T1000 (cell line): ENCODE measurements at places on chromosomes 1 and 21.
A peak's percentile ranks its signal among the peaks of the same experiment; 100 is the strongest.

GRCh38 chr21:36125512-36126207, 9.2 kb upstream of the CBR3 start:
- no peak for DNase-seq

GRCh38 chr1:211654838-211655787, 20.3 kb downstream of the NEK2 start:
- DNase-seq = peak; percentile 77

GRCh38 chr1:182309631-182310351, 81.8 kb downstream of the GLUL start:
- DNase-seq = no peak

- no peak for DNase-seq
Measured at GRCh38 chr1:233140974-233141373, 154.6 kb downstream of the PCNX2 start.

GRCh38 chr1:60430375-60430774, 356.8 kb upstream of the C1orf87 start:
- DNase-seq = no peak

GRCh38 chr1:20190256-20191160, 4.2 kb upstream of the PLA2G2C start:
- DNase-seq = no peak

DNA sequence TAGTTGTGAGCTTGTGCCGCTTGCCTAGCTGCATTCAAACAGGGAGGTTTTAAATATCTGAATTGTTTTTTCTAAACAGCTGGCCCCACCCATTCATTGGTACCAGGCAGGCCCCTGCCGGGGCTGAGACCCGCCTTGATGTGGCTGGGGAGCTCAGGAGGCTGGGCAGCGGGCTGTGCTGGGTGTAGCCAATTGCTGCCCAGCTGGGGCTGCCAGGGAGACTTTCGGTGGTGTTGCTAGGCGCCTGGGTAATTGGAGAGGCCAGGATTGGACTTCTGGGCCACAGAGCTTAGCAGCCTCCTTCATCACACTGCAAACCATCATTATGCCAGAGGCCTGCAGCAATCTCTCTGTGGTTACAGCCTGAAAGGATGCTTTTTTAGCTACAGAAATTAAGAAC, 12.2 kb downstream of the RHBDL2 start:
- no peak for DNase-seq

DNA sequence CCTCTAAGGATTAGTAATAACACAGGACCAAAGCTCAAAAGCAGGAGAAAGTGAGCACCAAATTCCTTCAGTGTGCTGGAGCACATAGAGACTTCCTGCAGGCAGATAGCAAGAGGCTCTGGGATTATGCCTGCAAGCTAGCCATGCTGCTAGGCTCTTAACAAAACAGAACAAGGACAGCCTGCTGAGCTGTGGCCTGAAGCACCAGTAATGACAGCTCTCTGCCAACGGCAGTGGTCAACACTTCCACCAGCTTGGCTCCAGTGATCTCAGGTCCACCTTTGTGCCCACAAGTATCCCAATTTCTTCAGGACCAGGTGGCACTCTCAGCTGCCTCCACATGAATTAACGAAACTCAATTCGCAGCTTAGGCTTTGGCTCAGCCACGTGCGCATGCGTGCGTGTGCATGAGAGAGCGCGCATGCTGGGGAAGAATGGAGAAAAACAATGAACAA, 64.2 kb downstream of the SLC45A1 start:
- DNase-seq = no peak

- no peak for DNase-seq
Measured at GRCh38 chr1:160818207-160818937, 22.4 kb downstream of the LY9 start.

GRCh38 chr1:156608036-156608674, 6.9 kb upstream of the GPATCH4 start:
- DNase-seq = no peak

GRCh38 chr1:159752135-159752580, 28.6 kb upstream of the DUSP23 start:
- no peak for DNase-seq

DNA sequence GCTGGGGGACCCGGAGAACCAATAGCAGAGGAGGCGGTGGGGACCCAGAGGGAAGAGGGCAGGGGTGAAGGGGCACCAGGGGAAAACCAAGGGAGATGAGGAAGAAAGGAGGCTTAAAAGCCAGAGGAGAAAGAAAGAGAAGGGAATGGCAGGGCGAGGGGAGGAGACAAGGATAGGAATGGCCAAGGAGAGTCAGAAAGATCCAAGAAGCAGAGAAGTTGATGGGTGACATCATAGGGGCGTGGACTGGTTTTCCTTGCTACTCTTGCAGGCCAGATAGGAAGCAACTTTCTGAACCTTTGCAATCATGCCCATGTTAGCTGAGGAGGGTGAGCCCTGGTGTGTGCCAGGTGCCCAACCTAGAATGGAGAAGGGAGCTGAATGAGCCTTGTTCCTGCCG, 5.4 kb downstream of the NPR1 start:
- no peak for DNase-seq

DNA sequence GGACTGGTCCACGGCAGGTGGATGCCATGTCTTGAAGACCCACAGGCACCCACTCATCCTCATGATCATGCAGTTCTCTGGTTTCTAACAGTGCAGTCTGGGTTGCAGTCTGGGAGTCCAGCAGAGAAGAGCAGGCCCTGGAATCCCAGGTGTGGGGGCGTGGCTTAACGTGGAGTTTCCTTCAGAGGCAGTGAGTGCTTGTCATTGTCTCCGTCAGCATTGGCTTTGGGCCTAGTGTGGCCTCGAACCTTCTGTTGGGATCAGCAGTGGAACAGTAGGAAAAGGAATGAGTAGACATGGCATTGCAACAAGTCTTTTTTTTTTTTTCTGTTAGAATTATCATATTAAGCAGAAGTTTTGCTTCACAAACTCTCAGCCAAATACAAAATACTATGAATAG, 12.8 kb downstream of the LGALS8 start:
- no peak for DNase-seq

- DNase-seq = no peak
Measured at GRCh38 chr1:19438516-19439195, 46.7 kb downstream of the CAPZB start.

DNA sequence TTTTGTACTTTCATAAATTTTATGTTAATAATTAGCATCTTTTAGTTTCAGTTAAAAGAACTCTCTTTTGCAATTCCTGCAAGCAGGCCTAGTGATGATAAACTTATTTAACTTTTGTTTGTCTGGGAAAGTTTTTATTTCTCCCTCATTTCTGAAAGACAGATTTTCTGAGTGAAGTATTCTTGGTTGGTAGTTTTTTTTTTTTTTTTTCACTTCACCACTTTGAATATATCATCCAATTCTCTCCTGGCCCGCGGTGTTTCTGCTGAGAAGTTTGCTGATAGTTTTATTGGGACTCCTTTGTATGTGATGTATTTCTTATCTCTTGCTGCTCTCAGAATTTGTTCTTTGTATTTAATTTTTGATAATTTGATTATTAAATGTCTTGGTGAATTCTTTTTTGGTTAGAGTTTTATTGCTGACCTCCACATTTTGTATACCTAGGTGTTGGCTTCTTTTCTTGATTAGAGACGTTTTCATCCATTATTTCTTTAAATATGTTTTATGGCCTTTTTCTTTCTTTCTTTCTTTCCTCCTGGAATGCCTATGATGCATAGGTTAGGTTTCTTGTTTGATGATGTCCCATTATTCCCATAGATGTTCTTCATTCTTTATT, 45.9 kb downstream of the BRINP2 start:
- no peak for DNase-seq

DNA sequence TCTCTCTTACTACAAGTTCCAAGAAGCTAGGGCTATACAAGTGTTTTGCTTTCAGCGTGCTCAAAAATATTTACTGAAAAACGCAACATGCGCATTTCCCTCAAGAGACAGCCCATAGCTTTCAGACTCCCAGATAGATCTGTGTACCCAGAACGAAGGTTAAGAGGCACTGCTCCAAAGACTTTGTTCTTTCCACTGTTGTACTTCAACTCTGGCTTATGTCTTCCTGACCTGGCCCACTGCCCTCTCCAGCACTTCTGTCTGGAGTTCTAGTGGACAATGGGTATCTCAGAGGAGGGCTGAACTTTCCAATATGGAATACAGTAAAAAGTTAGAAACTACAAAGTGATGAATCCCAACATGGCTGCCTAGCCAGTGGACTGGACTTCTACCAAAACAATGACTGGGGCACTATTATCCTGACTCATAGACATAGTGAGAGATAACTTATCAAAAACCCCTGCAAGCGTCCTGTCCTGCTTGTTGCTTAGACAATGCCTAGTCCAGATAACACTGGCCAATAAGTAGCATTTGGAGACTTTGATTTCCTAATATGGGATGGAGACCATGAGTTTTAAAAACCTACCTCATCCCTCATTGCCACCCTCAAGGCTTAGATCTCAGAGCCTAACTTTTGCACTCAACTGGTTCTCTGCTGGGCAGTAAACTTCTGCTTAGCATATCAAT, 8.8 kb upstream of the ADAR start:
- DNase-seq = no peak

GRCh38 chr1:33152685-33153432, 29.0 kb downstream of the TRIM62 start:
- DNase-seq = no peak

GRCh38 chr1:74613894-74614293, 59.7 kb downstream of the ERICH3 start:
- DNase-seq = no peak

DNA sequence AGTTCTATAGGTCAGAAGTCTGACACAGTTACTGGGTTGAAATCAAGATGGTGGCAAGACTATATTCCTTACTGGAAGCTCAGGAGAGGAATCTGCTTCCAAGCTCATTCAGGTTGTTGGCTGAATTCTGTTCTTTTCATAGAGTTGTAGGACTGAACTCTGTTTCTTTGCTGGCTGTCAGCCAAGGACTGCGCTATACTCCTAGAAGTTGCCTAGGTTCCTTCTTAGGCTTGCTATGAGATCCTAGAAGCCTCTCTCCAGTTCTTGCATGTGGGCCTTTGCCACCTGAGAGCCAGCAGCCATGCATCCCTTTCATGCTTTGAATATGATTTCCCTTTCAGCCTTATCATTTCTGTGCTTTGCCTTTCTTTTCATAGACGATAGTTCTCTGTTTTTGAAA, 176.4 kb downstream of the RPS6KC1 start:
- no peak for DNase-seq

GRCh38 chr1:237748171-237748960, 142.4 kb downstream of the ZP4 start:
- DNase-seq = no peak

GRCh38 chr1:35201631-35202030, 8.7 kb upstream of the SFPQ start:
- no peak for DNase-seq

GRCh38 chr1:42700006-42700405, 17.8 kb downstream of the YBX1 start:
- DNase-seq = no peak

DNA sequence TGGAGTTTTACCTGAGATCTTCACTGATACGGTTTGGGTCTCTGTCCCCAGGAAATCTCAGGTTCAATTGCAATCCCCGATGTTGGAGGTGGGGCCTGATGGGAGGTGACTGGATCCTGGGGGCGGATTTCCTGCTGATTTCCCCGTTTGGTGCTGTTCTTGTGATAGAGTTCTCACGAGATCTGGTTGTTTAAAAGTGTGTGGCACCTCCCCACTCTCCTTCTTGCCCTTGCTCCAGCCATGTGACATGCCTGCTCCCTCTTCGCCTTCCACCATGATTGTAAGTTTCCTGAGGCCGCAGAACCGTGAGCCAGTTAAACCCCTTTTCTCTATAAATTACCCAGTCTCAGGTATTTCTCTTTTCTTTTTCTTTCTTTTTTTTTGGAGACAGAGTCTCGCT, 126.4 kb upstream of the SLC45A1 start:
- no peak for DNase-seq

GRCh38 chr21:17529648-17530047, 16.8 kb downstream of the CXADR start:
- DNase-seq = no peak

GRCh38 chr21:22710721-22711120, 1712.5 kb downstream of the NCAM2 start:
- no peak for DNase-seq

DNA sequence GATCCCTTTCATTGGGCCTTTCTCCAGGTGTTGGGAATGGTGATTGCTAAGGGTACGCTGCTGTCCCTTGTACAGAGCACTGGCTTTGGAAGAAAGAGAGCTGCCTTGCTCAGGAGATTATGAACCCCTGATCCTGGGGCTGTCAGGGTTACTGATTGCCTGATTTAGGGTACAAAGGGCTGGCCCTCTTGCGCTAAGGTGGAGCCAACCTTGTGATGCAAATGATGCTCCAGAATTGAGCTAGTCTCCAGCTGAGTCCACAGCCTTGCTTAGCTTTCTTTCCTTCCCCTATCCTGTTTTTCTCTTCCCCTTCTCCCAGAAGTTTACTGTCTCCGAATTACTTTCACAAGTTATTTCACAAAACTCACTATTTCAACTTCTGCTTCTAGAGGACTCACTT, 334.7 kb downstream of the AMY1C start:
- DNase-seq = no peak

- no peak for DNase-seq
Measured at GRCh38 chr1:100400404-100400803, 48.1 kb downstream of the CDC14A start.

DNA sequence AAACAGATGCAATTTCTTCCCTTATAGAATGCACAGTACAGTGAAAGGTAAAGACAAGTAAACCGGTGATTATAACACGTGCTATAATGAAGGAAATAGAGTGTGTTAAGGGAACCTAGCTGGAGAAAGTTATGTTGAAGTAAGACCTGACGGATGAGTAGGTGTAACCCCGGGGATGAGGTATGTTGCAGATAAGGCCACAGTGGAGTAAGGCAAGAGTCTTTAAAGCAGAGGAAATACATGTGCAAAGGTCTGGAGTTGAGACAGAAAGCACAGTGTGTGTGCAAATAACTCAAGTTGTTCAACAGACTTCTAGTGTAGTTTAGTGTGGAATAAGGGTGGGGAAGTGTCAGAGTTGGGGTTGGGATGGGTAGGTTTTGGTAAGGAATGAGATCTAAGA, 2.9 kb downstream of the DBT start:
- DNase-seq = no peak

DNA sequence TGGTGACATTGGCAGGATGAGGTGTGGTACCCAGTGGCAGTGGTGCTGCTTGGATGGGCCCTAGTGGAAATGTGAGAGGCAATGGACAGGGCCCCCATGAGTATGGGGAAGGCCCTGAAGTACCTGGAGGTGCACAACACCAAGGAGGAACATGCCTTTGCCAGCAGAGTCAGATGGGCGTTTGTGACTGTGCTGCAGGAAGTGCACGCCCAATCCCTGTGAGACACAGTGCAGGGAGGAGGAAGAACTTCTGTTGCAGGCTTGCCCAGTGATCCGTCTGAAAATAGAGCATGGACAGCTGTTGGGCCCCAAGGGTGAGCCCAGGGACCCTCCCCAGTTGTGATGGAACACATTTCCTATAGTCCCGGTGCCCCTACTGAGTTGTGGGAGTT, 42.7 kb downstream of the GJA5 start:
- no peak for DNase-seq
